ENCODE measurements at places on chromosomes 6 and 20.
A peak's percentile ranks its signal among the peaks of the same experiment; 100 is the strongest.

DNA sequence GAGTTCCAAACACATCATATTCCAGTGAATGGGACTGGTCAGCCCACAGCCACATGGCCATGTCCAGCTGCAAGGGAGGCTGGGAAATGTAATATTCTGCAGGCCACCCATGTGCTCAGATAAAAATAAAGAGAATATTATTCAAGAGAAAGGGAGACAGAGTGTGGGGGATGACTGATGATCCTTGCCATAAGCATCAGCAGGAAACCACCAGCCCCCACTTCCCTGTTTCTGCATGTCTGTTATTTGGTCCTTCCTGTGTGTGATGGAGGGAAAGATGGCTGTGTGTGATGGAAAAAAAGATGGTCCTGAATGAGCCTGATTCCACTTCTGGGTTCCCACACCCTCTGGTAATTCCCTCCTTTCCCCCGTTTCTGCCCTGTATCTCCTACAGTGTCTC lies 13.1 kb upstream of the RSPO4 start:
- DNase-seq = no peak

DNA sequence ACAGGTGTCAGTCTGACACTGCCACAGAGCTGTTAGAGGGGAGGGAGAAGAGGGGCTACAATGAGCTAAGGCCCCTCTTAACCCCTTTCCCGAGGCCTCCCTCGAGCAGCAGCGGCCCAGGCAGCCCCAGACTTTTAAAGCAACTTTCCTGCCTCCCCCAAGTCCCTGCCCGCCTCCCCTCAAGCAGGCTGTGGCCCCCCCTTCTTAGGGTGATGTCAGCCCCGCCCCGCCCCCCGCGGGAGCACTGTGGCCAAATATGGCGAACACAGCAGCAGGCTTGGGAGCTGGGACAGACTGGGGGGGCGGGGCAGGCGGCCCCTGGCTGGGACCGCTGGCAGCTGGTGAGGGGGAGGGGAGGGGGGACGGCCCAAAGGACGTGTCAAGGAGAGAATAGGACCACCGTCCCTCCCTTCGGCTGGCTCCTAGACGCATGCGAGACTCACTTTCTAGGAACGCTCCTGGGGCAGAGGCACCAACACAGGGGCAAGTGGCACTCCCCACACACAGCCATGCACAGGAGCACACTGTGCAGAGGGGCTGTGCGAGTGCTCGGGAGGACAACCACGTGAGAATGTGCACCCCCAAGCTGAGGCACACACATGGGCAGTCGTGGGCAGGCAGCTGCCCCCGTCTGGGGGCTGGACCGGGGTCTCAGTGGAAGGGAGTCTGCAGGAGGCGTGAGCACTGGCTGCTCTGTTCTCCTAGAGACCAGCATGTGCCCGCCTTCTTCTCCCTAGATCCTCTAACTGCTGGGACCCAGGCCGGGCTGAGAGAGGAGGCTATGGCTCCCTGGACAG lies 6.7 kb downstream of the TEAD3 start:
- no peak for DNase-seq

DNA sequence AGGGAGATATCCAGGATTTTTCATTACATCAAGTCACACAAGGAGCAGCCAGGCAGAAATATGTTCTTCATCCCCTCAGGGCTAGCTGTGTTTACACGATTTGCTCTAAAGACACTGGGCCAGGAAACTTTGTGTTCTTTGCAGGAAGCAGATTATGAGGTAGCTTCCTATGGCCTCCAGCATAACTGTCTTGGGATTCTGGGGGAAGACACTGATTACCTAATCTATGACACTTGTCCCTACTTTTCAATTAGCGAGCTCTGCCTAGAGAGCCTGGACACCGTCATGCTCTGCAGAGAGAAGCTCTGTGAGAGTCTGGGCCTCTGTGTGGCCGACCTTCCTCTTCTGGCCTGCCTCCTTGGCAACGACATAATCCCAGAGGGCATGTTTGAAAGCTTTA lies 11.2 kb downstream of the FAM120B start:
- no peak for DNase-seq

GRCh38 chr6:161602359-161602758 lies 328.5 kb upstream of the AGPAT4 start:
- no peak for DNase-seq

DNA sequence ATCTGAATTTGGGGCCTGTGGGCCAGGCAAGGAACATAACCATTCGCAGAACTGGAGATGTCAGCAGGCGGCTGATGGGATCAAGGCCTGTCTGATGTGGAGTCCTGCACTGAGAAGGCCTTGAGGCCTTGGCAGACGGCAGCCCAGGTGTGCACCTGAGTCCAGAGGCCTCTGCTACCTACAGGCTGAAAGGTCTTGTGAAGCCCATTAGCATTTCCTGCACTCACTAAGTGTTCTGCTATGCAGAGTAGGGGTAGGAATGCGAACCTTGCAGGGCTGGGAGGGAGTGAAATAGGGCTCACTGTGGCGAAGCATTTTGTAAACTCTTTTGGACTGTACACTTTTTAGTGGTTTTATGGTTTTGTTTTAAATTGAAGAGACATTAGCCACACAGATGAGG lies 48.3 kb upstream of the RNF24 start:
- DNase-seq = no peak

GRCh38 chr20:58693226-58694006 lies 816 bp downstream of the NPEPL1 start:
- DNase-seq = peak; percentile 80

DNA sequence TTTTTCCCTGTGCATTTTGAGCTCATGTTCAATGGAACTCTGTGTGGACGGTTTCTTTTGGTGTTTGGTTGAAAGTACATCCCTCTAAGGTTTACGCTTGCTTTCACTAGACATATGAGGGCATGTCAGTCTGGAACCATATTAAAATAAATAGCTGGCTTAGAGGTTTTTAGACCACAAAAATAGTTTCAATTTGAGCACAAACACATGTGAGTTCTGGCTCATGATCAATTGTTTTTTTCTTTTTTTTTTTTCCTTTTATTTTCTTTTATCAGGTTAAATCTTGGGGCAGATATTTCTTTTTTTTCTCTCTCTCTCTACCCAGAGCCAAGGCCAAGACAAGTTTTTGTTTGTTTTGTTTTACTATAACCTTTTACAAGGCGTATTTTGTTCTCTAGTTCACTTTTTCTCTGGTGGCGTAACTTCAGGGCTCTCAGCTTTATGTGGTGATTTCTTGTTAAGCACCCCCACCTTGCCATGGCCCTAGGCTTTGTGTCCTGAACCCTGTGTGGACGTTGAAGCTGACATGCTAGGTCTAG lies 92.9 kb downstream of the SHLD1 start:
- DNase-seq = no peak

Data from left lung (tissue), 14 donors.